ENCODE measurements at places on chromosomes 7 and 10. TPM values are rescaled to one million over a fixed set of nuclear protein-coding genes. Genes with fewer than 3 reads are reported as not detected.

DNA sequence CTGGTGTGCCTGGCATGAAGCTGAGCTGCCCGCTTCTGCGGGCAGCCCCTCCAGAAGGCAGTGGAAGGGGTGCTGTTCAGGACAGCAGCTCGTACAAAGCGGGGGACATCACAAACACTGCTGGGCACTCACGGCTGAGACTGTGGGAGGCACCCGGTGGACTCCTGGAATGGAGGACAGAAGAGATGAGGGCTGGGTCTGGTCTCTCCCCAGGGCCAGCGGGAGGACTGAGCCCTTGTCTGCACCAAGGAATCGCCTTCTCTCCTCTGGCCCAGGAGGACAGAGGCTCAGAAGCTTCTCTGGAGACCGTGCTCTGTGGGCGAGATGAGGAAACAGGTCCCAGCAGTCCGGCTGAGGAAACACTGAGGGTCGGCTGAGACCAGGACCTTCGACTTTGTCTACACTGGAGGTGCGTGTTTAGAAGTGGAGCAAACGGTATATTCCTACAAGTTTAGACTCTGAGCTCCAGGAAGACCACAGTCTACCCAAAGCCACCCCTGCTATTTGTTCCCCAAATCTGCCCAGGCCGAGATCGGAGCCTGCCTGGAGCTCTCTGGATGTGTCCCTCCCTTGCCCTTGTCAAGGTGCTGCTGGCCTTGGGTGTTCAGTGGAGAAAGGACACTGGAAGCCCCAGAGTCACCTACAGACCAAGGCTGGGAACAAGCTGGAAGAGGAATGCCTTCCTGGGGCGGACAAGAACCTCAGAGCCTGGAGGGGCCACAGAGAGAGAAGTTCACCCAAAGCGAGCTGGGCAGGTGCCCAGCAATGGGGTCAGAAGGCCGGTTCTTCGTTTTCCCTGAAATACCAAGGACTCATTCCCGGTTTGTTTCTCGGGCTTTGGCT, 12.9 kb upstream of the INPP5A start:
- DNase-seq = no peak

DNA sequence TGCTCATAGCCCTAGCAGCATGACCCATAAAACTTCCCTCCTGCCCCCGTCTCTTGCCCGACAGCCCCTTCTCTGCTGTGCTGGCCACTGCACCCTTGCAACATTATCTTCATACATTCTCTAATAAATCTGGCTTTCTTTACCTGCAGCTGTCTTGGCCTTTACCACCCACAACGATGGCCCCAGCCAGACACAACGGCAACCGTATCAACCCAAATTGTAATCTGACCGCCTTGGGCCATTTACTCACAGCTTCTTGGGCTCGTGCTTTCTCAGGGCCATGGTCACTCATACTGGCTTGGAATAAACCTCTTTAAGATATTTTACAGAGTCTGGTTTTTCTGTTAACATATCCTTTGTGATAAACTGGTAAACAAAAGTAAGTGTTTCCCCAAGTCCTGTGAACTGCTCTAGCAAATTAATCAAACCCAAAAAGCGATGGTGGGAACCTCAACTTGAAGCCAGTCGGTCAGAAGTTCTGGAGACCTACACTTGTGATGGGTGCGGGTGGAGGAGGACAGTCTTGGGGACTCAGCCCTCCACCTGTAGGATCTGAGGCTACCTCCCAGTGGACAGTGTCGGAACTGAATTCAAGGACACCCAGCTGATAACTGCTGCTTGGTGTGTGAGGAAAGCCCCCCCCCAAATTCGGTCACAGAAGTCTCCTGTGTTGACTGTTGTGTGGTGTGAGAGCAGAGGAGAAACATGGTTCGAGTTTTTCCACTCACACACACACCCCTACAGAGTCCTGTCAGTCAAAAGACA, 87.6 kb upstream of the ATP6V0A4 start:
- no peak for DNase-seq

The TUBAL3 gene
- polyA plus RNA-seq = not detected

GRCh38 chr10:93440591-93441091, 41.5 kb downstream of the MYOF start:
- no peak for DNase-seq

DNA sequence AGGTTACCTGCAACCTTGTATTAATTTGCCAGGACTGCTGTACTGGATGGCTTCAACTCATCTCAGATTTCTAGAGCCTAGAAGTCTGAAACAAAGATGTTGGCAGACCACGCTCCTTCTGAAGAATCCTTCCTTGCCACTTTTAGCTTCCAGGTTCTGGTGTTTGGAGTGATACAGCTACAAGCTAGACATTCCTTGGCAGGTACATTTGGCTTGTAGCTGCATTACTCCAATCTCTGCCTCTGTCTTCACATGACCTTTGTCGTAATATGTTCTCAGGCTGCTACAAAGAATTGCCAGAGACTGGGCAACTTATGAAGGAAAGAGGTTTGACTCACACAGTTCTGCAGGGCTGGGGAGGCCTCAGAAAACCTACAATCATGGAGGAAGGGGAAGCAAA, 146.3 kb downstream of the GALNT17 start:
- DNase-seq = no peak

The HOXA9 gene
- 26.7 TPM for polyA plus RNA-seq

The EBF3 gene
- 0.72 TPM for polyA plus RNA-seq

Data from adrenal gland (tissue), 19 donors.